LNCaP clone FGC (cell line): ENCODE measurements at places on chromosomes 7 and 10.

DNA sequence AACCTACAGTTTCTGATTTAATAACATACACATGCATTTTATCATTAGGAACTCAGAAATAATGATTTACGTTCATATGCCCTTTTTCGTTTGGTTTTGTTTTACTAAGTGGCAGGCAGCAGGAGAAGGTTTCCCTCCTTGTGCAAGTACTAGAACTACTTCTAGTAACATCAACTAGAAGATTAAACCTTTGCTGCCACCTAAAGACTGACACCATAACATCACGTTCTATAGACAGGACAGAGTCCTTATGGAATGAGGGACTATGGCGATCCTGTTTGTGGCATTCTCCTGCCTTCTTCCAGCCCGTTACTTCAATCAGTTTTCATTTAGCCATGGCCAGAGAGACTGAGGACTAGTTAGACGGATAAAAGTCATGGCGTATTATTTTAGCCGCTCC is 53.2 kb downstream of the GAD2 start:
- peak; percentile 32 for DNase-seq

GRCh38 chr10:43648398-43649184 is at the start of gene ZNF32:
Gene ZNF32 (minus strand): TSS chr10:43648881. CDS start chr10:43646133, 2,748 bp downstream.
- peak; percentile 62 for DNase-seq

DNA sequence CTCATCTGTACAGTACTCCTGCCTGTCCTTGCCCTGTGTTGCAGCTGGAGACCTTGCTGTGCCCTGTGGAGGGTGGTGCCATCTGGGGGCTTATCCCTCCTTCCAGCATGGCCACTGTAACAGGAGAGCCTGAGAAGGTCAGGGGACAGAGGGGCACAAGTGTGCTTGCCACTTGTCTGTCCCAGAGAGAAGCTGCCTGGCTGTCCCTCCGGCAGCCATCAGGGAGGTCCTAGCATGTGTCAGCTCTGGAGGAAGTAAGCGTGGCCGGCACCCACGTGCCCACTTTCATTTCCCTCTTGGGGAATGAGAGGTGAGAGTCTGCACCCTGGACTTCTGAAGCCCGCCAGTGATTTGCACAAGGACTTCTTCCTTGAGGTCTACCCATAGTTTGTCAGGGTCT is 97.0 kb upstream of the PPIF start:
- DNase-seq, result no peak

DNA sequence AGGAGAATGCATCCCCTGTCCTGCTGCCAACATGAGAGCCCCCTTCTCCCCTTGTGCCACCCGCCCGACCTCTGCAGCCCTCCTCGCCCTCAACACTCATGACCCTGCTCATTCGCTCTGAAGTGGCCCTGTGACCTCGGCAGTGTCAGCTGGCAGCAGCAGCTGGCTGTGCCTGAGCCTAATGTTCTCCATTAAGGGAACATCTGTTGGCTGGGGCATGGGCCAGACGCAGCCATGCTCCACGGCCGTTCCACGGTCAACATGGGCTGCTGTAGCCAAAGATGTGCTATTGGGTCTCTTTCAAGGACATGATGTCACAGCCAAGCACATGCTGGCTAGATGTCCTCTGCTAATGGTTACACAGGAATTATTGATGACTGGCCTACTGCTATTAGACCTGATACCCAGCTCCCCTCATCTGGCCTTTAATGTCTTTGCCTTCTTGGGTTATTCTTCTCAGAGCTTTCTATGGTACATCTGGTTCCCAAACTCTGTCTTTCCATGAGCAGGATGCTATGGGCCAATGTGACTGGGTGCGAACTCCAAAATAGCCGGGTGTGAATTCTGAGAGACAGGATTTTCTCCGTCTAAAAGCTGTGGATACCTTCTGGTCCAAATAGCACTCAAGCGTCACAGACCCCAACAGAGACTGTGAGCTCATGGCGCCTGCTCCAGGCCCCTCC is 22.4 kb downstream of the ADCYAP1R1 start:
- no peak for DNase-seq
